ENCODE measurements at places on chromosomes 3 and 15.

- DNase-seq: no peak
Measured at GRCh38 chr3:139524841-139525636, 14.5 kb downstream of the RBP1 start.

DNA sequence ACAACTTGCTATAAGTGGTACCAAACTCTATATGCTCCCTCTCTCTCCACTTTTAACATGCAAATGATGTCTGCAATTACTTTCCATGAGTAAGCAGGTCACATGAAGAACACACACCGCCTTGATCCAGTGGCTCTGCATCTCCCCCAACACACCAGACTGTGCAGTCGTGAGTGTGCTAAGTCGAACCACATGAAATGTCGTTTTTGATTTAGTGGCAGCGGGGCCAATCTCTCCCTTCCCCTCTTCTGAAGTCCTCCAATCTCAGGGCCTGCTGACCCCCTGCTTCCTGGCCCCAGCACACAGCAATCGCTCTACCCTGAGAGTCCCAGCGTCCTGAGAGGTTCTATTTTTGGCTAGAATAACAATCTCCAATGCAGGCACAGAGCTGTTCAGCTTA lies 312.5 kb downstream of the SHQ1 start:
- DNase-seq: no peak

DNA sequence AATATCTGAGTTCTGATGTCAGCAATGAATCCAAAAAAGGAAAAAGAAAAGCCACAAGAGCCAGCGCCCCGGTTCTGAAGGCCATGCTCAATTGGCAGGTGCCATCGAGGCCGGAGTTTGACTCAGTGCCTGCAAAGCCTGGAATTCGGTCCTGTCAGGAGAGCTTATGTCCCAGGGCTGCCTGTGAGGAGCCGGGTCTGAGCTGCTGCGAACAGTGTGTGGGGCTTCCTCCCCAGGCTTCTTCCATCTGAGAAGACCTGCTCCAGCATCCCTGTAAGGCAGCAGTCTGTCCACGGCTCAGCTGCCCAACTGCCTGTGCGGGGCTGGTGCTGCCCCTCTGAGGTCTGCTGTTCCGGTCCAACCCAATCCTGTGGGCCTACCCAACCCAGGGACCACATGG lies 46.1 kb downstream of the ROPN1B start:
- no peak for DNase-seq

DNA sequence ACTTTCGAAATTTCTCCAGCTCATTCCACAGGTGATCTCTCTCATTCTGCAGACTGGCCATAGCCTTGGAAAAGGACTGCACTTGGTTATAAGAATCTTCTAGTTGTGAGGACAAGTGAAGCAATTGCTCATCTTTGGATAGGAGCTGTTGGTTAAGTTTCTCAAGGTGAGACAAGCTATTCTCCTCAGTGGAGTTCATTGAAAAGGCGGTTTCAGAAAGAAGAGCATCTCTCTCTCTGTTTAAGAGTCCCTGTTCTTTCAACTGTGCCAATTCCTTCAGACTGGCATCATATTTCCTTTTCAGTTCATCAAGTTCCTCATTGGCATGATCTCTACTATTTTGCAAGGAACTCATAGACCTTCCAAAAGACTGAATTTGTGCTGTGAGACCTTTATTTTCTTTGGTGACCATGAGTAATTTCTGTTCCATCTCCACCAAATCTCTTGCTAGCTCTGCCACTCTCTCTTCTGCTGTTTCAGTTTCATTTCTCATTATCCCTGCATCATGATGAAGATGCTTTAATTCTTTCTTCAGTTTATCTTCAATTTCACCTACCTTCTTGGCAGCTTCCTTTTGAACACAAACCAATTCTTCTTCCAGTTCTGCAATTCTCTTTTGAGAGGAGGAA lies 30.2 kb upstream of the HCLS1 start:
- no peak for DNase-seq

DNA sequence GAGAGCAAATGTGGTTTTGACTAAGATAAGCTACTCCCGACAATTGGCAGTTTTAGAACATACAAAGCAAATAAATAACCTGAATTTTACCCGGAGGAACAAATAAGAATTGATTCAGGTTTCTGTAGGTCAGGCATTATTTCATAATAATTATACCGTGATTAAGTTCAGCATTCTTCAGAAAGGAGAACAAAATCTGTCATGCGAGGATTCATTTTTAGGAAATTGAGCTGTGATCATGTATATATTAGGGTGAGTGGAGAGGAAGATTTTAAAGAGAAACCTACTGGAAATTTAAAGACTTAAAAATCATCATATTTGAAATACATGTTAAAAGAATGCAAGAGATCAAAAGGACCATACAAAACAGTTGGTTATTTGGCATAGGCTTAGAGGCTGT lies 20.5 kb downstream of the ZNF609 start:
- no peak for DNase-seq

DNA sequence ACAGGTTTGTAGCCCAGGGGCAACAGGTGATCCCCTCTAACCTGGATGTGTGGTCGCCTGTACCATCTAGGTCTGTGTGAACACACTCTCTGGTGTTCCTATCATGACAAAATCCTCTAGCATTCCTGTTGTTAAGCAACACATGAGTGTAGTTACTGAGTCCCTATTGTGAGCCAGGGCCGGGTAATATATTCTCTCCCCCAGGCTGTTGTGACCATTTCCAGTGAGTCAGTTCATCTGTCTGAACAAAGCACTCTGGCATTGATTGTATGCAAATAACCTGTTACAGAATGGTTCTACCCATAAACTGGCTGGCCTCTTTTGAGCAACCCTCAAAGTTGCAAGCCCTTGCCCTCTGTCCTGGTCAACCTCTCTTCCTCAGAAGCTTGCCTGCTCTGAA lies 2.6 kb upstream of the FLNB start:
- no peak for DNase-seq

GRCh38 chr3:41863024-41863423 lies 98.9 kb downstream of the ULK4 start:
- DNase-seq: no peak

DNA sequence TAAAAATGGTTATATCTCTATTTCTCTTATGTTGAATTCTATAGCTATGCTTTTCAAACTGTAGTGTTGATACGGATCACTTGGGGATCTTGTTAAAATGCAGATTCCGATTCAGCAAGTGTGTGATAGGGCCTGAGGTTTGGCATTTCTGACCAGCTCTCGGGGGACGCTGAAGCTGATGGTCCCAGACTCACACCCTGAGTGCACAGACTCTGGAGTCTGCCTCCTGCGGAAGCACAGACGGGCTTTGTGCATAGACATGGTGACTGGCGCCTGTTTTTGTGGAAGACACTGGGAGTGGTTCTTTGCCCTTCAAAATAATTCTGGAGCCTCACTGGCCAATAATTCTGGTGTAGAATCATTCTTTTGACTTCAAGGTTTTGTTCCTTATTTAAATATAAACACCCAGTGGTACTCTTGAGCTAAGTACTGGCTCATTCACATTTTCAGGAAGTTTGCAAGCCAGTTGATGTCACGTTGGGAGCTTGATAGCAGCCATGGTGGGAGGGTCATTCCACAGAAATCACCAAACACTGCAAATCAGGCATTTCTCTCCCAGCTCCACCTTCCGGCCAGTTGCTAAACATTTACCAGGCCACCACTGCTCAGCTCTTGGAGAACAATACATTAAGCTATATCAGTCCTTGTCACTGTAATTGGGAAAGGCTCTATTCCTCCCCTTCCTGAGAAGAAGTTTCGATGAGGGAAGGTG lies 19.2 kb downstream of the CLDN11 start:
- no peak for DNase-seq

DNA sequence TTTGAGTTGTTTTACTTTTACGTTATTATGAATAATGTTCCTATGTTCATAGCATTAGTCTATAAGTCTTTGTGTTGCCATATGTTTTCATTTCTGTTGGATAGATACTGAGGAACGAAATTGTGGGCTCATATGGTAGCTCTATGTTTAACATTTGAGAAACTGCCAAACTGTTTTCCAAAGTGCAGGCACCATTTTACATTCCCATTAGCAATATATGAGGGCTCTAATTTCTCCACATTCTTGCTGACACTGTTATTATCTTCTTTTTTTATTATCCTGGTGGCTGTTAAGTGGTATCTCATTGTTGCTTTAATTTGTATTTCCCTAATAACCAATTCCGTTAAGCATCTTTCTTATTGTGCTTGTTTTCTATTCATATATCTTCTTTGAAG lies 1.8 kb upstream of the PIK3R4 start:
- no peak for DNase-seq

DNA sequence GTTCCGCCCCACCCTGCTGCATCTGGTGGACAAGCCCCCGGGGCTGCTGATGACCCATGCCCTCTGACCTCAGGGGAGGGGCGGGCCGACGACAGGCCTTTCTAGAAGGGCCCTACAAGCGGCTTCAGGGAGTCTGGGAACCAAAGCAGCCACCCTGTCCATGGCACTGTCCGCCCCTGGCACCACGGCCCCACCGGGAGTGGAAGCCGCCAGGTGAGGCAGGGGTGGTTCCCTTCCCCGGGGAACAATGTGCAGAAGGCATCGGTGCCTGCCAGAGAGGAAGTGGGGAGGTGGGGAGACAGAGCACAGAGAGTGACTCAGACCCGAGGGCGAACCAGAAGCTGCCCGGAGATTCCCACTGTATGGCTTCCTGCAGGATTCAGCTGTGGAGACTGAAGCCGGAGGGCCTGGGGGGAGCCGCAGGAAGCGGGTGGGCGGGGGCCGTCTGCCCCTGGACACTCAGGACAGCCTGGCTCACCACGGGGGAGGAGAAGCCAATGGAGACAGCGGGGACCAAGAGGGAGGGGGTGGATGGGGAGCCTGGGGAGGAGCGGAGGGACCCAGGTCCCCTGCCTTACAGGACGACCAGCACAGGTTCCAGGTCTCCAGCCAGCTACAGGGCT lies 134.0 kb downstream of the TPRA1 start:
- no peak for DNase-seq

GRCh38 chr15:29039466-29040369 lies 153.9 kb downstream of the APBA2 start:
- DNase-seq: no peak

DNA sequence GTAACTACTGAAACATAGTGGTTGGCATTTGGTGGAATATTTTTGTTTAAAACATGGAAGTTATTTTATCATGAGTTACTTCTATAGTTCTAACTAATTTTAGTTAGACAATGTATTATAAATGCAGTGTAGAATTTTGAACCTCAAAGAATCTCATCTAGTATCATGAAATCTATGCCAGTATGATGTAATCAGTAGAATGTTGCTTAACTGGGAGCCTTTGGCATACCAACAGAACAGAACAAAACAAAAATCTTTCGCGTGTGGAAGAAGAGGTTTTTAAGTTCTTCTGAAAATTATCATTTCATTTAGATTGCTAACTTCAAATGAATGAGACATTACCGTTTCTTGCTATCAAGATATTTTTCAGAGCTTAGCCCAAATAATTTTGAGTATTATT lies 98.4 kb upstream of the LRRFIP2 start:
- no peak for DNase-seq

GRCh38 chr15:98843844-98844243 lies 163.7 kb downstream of the PGPEP1L start:
- DNase-seq: no peak

DNA sequence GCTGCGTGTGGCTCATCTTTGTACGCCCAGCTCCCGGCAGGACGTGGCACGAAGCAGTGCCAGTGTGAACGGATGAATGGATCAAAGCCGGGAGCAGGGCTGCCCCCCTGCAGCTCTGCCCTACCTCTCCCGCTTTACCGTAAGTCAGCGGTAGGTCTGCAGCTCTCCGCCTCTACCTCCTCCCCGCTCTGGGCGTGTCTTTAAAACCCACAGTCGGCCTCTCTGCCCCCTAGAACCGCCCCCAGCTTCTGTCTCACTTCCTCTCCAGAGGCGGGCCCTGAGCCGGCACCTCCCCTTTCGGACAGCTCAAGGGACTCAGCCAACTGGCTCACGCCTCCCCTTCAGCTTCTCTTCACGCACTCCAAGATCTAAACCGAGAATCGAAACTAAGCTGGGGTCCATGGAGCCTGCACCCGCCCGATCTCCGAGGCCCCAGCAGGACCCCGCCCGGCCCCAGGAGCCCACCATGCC lies at the start of gene PML:
PML (plus strand) TSS at position 304 of the 471 bp plus-strand sequence; CDS start at position 401, 97 bp downstream.
- peak; percentile 95 for DNase-seq

GRCh38 chr3:44913868-44914468 lies 39.6 kb downstream of the TGM4 start:
- peak; percentile 66 for DNase-seq

GRCh38 chr15:39898317-39898716 lies 21.7 kb downstream of the GPR176 start:
- no peak for DNase-seq

DNA sequence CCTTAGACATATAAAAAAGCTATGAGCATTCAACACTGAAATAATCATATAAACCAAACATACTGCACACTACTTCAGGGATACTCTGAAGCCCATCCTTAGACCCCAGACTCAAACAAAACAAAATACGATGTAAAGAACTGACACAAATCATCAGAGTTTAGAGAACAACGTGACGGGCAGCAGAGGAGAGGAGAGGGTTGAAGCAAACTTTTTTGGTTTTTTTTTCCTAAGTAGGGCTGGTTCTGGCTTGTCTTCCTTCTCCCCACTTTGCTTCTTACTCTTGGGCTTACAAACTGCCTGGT lies 34.7 kb downstream of the GAP43 start:
- no peak for DNase-seq

DNA sequence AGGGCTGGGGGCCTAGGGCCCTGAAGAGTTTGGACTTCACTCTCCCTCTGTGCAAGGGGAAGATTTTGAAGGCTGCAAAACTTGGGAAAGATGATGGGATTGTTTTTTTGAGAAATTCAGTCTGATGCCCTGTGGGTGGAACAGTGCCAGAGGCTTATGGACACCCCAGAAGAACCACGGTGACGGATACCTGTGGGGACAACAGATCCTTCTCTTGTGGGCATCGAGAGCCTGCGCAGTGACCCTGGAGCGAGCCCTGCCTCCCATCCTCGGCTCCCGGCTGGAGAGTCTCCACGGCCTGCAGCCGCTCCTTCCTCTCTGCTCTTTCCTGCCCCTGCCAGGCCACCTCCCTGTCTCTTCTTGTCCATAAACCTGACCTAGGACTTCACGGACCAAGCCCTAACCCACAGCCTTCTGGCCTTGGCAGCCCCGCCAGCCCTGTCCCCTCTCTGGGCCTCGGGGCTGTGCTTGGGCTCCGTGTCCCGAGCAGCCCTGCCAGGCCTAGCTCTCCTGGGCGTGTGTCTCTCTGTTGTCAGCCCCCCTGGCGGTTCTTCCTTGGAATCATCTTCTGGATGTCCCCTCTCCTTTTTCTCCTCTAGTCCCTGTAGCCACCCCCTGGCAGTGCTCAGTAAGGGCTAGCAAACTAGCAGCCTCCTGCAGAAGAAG lies 98.4 kb downstream of the VGLL4 start:
- no peak for DNase-seq

DNA sequence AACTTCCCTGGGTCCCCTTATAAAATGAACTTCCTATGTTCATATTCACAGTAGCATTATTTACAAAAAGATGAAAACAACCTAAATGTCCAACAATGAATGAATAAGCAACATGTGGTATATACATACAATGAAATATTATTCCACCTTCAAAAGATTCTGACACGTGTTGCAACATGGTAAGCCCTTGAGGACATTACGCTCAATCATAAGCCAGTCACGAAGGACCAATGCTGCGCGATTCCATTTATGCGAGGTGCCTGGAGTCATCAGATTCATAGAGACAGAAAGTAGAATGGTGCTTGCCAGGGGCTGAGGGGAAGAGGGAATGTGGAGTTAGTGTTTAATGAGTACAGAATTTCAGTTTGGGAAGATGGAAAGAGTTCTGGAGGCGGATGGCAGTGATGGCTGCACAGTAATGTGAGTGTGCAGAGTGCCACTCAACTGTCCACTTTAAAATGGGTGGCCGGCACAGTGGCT lies 88.8 kb upstream of the ALDH1A3 start:
- no peak for DNase-seq

- no peak for DNase-seq
Measured at GRCh38 chr3:129365296-129366136, 62.9 kb downstream of the EFCAB12 start.

Data from stimulated activated CD4-positive, alpha-beta T cell treated with anti-CD3 and anti-CD28 coated beads, Interleukin-4, amount 100 ng/mL, for 4 hours (primary cell).